ENCODE measurements at places on chromosomes 16 and 17.
A peak's percentile ranks its signal among the peaks of the same experiment; 100 is the strongest.

- DNase-seq: no peak
Measured at GRCh38 chr16:84048270-84048669, 5.7 kb upstream of the SLC38A8 start.

GRCh38 chr17:78804777-78805176 is 22.7 kb upstream of the CYTH1 start:
- peak; percentile 58 for DNase-seq

- DNase-seq: no peak
Measured at GRCh38 chr17:48285614-48286013, 144.4 kb downstream of the SKAP1 start.

- no peak for DNase-seq
Measured at GRCh38 chr17:1709971-1710806, at the start of gene TLCD2. Gene TLCD2, minus strand, starts transcription at chr17:1710377. Its CDS starts 135 bp downstream, at chr17:1710242.

GRCh38 chr17:65359016-65359415 is 202.4 kb downstream of the AXIN2 start:
- DNase-seq: peak; percentile 44

- no peak for DNase-seq
Measured at GRCh38 chr16:84068041-84068440, 25.4 kb upstream of the SLC38A8 start.

GRCh38 chr17:55067697-55068439 is 99.3 kb downstream of the STXBP4 start:
- DNase-seq: no peak

DNA sequence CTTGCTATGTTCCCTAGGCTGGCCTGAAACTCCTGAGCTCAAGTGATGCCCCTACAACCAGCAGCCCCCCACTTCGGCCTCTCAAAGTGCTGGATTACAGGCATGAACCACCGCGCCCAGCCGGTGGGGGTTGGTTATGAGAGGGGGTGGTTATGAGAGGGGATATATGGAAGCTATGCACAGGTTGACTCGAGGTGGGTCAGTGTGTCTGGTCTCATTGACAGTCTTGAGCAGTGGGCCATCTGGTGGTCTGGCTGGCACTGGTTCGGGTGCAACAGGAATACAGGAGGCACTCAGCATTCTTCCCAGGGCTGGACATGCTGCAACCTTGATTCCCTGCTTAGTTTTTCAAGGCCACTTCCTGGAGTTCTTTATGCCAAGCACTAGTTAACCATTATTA is 5.6 kb upstream of the STX1B start:
- no peak for DNase-seq

GRCh38 chr17:50274142-50274896 is at the start of gene TMEM92:
Gene TMEM92, plus strand, starts transcription at chr17:50274466. Its CDS starts 36 bp downstream, at chr17:50274502.
- DNase-seq: peak; percentile 33

DNA sequence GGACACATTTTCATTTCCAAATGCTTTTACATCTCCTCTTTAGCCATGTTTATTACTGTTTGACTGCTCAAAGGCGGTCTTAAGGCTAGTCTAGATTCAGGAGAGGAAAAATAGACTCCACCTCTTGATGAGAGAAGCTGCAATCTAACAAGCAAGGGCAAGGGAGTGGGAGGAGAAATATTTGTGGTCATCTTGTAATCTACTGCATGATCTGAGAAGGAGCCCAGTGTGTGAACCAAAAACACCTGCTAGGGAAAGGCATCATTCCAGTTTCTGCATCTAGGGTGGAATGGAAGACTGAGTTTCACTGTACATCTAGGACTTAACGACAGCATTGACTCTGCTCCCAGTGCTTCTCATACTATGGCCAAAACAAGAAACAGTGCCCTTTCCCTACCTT is 232.2 kb upstream of the HS3ST3A1 start:
- no peak for DNase-seq

GRCh38 chr16:67396159-67397035 is 3.1 kb upstream of the TPPP3 start:
- DNase-seq: no peak

DNA sequence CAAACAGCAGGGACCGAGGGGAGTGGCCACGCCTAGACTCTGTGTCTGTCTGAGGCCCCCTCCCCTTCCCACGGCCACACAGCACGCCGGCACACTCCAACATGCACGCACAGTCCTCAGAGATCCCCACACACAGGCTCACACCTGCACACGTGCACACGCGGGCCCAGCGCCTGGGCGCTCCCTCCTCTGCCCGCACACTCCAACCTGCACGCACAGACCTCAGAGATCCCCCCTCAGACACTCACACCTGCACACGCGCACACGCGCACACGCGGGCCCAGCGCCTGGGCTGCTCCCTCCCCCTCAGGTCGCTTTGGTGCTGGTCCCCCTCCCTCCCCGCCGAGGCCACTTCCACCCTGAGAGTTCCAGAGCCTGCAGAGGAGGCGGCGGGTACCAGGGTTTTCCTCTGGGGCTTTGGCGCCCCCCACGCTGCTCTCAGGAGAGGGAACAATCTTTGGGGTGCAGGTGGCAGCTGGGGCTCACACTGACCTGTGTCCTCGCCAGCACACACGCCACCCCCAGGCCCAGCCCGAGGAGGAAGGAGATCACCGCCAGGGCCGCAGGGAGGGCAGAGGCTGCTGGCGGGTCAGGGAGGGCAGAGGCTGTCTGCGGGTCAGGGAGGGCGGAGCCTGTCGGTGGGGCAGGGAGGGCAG is 1.6 kb downstream of the CD7 start:
- peak; percentile 56 for DNase-seq

- no peak for DNase-seq
Measured at GRCh38 chr17:58277802-58278595, 2.7 kb downstream of the MPO start.

DNA sequence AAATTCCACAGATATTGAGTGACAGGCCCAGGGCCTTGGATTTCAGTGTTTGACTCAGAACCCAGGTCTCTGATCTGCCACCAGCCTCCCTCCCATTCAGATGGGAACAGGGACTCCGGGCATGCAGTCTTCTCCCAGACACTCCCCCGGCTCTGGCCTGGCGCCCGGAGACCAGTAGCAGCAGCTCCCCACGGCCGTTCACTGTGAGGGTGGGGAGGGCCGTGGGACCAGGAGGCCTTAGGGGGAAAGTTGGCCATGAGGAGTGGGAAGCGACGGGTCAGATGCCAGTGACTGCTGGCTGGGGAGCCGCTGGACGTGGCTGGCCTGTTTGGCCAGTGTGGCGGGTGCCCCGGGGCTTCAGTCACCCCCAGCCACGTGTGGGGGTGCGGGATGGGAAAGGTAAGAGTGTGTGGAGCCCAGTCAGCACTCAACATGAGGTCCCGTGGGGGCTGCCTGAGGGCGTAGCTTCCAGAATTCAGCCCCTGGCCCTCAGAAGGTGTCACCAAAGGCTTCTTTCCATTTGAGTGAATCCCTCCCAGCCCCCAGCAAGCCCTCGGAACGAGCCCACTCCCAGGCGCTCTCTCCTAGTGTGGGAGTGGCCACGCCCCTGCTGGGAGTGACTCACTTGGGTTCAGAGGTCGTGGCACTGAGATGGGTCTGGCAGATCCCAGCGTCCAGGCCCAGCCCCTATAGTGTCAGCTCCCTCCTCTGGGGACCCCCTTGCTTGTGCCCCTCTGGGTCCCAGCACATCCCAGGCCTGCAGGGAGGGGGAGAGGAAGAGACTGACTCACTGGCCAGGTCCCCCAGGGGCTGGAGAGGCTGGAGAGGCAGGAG is 309.4 kb downstream of the SEC14L1 start:
- DNase-seq: peak; percentile 88

GRCh38 chr17:81959362-81960129 is 1.4 kb downstream of the NOTUM start:
- DNase-seq: peak; percentile 79

GRCh38 chr16:89022051-89022836 is 45.2 kb upstream of the CBFA2T3 start:
- no peak for DNase-seq

- peak; percentile 83 for DNase-seq
Measured at GRCh38 chr16:53372992-53373871, 61.0 kb upstream of the RBL2 start.

GRCh38 chr17:49227436-49228261 is 2.9 kb downstream of the PHOSPHO1 start:
- DNase-seq: peak; percentile 84

GRCh38 chr16:76940251-76940650 is 250.7 kb upstream of the MON1B start:
- DNase-seq: no peak

DNA sequence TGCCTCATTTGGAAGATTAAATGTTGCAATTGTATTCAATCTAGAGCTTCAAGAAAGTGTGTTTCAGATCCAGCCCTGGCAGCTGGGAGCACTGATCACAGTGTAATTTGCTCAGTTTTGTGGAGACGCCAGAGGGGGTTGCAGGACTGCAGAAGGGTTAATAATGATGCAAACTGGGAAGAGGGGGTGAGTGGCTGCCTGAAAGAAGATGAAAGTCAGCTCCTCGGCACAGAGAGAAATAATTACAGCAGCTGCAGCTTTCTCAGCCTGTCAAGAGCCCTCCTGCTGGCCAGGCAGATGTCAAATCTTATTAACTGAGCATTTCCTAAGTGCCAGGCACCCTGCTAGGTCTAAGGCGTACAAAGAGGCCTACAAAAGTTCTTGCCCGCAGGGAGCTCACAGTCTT is 97.7 kb downstream of the ZNF18 start:
- DNase-seq: no peak

- no peak for DNase-seq
Measured at GRCh38 chr16:87248714-87249113, 68.5 kb downstream of the C16orf95 start.

- no peak for DNase-seq
Measured at GRCh38 chr17:2232244-2232638, 71.3 kb downstream of the SMG6 start.

DNA sequence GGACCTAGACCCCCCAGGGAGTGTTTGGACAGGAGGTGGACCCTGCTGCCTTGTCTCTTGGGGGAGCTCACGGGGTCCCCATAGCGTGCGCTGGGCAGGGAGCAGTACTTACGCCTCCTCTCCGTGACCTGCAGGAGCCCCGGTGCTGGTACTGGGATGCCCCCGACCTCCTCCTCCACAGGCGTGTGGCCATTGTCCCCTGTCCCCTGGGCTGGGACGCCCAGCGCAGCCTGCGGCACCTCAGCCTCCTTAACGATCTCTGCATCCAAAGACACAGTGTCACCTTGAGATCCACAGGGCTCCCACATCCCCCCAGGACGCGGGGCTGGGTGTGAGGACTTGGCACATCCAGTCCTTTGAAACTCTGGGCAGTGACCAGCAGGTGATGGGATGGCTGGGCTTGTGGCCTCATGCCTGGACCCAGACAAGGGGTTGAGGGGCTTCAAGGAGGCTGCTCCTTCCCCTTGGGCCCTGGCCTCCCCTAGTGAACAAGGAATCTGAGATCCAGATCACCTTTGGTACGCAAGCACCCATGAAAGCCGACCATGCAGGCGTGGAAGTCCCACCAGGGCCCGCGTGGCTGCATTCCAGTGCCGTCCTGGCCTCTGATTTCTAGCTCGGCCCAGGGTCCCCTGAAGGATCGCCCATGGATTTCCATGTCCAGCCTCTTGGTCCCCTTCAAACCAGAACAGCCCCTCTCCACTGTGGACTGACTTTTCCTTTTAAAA is 9.9 kb downstream of the DBNDD1 start:
- DNase-seq: no peak

GRCh38 chr17:1009229-1010085 is 12.5 kb downstream of the TIMM22 start:
- no peak for DNase-seq

DNA sequence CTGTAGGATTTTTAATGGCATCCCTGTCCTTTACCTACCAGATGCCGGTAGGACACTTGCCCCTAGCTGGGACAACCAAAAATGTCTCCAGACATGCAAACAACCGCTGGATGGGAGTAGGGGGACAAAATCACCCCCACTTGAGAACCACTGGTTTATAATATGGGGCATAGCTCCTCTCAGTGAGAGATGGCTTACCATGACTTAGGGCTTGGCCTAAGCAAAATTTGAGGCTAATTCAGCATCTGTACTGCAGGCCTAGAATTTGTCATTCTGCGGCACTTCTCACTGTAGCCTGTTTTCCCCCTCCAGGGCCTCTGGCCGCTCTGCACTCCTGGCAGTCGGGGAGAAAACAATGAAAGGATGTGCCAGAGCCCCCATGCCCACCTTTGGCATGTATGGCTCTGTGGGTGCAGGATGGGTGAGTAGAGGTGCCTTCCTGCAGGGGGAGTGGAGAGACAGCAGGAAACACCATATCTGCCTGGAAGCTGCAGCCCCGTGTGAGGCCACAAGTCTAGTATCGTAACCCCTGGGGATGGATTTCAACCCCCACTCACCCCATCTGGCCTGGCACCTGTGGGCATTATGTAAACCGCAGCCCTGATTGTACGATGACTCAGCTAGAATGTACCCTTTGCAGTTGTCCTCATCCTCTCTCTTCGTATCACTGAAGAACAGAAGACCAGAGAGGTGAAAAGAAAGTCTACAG is 268.1 kb downstream of the SOX9 start:
- no peak for DNase-seq

DNA sequence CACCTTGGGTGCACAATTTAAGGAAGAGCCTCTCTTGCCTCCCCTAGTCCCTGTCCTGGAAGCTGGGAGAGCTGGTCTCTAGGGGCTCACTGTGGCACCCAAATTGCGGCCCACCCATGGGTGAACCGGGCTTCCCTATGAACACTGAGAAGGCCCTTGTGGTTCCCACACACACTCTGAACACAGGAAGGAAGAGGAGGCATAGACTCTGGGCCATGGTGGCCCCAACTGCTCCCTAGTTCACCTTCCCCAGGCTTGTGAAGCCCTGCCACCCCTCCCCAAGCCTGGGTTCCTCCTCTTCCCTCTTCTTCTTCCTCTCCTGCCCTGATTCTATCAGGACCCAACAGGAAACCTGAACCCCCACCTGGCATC is 10.5 kb downstream of the SREBF1 start:
- no peak for DNase-seq

- DNase-seq: no peak
Measured at GRCh38 chr17:66364990-66365490, 62.6 kb downstream of the PRKCA start.

DNA sequence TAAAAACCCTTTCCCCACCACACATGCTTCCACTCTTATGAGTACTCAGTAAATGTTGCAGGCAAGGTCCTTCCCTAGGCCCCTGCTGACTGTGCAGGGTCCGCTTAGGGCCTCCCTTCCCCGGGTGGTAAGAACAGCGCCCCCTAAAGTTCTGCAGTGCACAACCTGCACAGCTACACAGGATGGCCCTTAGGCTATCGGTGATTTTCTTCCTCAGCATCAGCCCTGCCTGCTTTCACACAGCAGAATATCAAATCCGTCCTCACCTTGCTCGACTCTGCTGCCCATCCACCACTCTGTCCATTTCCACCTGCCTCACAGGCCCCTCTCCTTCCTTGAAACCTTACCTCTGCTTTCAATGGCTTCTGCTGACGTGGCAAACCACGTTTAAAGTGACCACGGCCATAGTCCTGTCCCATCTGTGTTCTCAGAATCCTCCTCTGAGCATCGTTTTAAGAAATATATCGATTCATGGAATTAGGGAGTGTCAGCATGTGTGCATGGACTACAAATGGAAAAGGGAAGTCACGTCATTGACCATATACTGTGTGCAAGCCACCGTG is 51.4 kb upstream of the TMEM132E start:
- DNase-seq: no peak

- DNase-seq: no peak
Measured at GRCh38 chr17:74342224-74342623, 16.2 kb downstream of the KIF19 start.
